ENCODE measurements at places on chromosomes 4 and X. TPM values are rescaled to one million over a fixed set of nuclear protein-coding genes. Genes with fewer than 3 reads are reported as not detected.

DNA sequence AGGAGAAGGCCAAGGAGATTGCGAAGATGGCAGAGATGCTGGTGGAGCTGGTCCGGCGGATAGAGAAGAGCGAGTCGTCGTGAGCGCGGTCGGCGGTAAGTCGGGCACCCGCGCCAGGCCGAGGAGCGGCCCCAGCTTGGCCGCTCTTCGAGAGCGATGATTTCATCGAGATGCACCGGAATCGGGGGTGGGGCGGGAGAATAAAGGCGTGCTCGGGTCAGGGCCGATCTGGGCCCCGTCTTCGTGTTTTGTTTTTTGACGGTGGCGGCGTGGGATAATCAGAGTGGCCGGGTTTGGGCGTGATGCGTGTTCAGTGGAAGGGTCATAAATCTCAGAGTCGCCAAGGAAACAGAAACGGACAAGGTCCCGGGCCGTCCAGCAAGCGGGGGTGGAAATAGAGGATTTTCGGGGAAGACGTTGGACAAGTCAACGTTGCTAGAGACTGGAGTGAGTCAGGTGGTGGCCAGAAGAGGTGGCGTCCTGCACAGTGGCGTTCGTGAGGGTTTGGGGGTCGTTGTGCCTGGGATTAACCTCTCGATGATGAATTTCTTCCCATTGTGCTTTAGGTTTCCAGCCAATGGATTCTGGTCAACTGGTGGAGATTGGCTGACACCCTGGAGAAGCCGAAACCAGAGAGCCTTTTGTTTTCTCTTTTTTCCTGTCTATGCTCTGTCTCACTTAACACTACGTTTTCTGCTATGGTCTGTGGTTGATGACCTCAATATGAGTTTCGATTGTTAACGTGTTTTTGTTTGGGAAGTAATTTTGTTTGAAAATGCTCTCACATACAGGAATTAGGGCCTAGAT, 882 bp downstream of the MRFAP1 start:
- DNase-seq = peak; percentile 52

GRCh38 chrX:46577221-46578005, 3.8 kb downstream of the CHST7 start:
- DNase-seq = no peak

DNA sequence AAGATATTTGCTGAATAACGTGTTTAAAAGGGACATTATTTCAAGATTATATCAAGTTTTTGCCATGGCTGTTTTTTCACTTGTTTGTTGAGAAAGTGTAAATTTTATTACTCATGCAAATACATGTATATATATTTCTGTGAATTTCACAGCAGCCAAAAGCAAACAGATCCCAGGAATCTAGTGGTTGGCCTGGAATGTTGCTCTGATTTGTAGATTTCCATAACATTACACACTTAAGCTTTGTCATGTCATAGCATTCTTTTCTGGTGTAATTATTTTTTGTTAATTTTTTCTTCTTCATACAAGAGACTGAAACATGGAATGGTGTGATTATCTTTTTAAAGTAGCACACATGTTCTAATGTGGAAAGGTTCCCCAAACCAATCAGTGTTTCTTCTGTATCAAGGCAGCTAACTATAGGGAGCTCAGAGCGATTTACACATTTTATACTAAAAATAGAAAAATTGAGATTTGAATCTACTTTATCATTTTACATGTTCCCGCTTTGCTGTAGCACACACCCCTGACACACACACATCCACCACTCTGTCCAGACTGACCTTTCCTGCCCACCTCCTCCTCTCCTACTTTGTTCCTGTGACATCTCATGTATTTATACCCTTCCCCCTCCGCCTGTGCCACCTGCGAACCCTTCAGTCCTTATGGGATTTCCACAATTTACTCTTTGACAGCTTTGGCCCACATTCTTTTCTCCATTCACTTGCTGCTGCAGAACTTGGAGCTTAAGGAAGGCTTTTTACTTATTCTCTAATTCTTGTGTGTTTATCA, 20.3 kb downstream of the RUFY3 start:
- no peak for DNase-seq

DNA sequence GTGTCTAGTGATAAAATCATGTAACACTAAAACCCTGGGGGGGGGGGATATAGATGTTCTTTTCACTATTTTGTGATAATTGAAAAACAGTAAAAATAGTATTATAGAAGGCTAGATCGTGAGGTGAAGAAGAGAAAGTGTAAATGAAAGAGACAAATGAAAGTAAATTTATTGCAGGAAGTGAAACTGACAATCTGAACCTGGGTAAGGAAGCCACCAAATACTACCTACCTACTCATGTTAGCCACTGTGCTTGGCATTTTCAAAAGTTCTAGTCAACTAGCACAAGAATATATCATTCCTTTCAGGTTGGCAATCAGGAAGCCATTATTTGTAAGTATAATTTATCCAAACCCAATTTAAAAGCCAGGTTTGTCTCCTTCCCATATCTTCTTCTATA, 1366.1 kb downstream of the FAM133A start:
- no peak for DNase-seq

GRCh38 chr4:64614276-64614675, 205.0 kb upstream of the TECRL start:
- DNase-seq = no peak

- no peak for DNase-seq
These were observed 1440.9 kb upstream of the ADGRL3 start for GRCh38 chr4:59759082-59759825.

GRCh38 chrX:11688201-11688600, 22.5 kb upstream of the ARHGAP6 start:
- no peak for DNase-seq

DNA sequence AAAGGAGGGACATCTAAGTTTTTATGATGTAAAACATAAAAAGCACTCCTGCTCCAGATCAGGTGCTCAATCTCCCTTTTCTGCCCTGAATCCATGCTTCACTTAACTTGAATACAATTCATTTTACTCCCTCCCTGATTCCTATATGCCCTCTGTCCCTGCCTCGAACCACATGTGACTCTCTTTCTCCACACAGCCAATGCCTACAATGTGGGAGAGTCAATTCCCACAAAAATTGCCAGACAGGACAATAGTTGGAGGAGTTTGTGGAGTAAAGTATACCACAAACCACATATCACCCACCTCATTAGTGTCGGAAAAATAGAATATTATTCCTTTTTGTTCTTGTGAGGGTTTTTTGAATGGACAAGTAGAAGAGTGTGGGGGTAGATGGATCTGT, 9.7 kb downstream of the AMMECR1 start:
- DNase-seq = no peak

DNA sequence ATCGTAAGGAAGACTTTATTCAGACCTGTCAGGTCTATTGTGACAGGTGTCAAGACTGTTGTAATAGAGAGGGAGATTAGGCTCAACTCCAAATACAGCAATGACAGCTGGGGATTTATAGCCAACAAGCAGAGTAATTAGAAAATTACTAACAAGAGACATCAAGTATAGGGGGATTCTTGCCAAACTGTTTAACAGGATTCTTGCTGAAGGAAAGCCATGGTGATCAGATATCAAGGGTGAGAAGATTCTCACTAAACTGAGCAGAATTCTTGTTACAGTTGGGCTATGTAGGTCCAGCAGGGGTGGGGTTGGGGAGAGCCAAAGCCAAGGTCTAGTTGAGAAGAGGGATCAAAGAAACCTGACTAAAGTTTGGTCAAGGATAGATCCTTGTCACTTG, 461.0 kb upstream of the GALNT7 start:
- DNase-seq = no peak

Gene NIPAL1
- 0.23 TPM for polyA plus RNA-seq

Gene PGRMC1
- polyA plus RNA-seq = 18.9 TPM

- no peak for DNase-seq
These were observed 76.7 kb upstream of the NAF1 start for GRCh38 chr4:163243297-163243981.

Data from heart left ventricle (tissue), 16 donors.